ENCODE measurements at places on chromosomes 16 and 17.
A peak's percentile ranks its signal among the peaks of the same experiment; 100 is the strongest.

DNA sequence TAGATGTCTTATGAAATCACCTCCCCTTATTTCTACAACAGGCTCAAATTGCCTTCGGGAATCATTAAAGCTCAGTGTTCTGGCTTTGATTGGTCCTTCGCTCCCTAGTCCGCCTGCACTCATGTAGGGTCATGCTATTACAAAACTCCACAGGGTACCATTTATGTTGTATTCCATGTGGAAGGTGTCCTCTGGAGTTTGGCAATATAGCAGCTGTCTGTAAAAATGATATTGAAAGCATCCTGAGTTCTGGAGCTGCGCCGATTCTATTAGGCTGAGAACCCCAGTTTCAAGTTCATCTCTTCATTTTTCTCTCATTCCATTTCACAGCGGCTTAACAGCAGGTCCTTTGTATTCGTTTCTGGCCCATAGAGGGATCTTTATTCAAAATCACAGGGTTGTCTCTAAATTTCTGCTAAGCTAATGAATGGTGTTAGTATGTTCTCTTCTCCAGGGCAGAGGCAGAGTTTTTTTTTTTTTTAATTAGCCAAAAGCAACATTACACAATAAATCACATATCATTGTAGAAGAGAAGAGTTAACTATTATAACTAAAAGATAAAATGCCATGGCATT, 71.9 kb upstream of the TEKT1 start:
- DNase-seq, result no peak

DNA sequence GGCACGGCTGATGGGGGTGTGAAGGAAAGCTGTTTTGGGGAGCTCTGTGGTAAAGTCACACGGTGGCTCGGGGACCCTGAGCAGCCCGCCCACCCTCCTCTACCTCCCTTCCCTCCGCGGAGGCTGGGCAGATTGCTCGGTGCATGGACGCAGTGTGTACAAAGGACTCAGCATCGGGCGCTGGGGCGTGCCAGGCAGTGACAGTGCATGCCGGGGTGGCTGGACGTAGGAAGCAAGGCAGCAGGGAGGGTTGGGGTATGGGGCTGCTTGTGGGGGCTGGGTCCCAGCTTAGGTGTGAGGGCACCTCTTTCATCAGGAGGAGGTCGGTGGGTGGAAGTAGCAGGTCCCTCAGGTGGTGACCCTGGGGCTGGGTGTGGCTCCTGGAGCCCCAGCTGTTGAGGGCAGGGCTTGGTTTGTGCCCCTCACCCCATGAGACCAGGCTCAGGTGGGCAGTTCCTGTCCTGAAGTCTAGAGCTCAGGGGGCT, 159.9 kb upstream of the GSE1 start:
- DNase-seq, result no peak

- no peak for DNase-seq
Observed at GRCh38 chr17:65697661-65698060, 136.2 kb upstream of the AXIN2 start.

DNA sequence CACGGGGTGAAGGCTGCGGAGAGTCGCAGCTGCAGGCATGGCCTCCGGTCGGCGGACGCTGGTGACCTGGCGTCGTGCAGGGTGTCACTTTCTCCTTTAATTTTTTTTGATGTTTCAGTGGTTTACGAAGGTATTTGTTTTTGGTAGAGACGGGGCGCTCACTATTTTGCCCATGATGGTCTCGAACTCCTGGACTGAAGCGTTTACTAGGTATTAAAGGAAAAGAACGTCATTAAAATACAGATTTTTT, 17.1 kb downstream of the ZNF213 start:
- DNase-seq, result no peak

- DNase-seq, result no peak
Observed at GRCh38 chr16:58582971-58583765, 46.5 kb downstream of the CNOT1 start.

DNA sequence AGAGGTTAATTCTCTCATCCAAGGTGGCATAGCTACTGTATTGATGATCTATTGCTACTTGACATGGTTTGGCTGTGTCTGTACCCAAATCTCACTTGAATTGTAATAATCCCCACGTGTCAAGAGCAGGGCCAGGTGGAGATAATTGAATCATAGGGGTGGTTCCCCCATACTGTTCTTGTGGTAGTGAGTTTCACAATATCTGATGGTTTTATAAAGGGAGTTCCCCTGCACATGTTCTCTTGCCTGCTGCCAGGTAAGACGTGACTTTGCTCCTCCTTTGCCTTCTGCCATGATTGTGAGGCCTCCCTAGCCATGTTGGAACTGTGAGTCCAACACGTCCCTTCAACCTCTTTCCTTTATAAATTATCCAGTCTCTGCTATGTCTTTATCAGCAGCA, 22.9 kb upstream of the CPPED1 start:
- no peak for DNase-seq

- DNase-seq, result peak; percentile 74
Observed at GRCh38 chr16:47965439-47965838, 190.4 kb downstream of the ABCC12 start.

DNA sequence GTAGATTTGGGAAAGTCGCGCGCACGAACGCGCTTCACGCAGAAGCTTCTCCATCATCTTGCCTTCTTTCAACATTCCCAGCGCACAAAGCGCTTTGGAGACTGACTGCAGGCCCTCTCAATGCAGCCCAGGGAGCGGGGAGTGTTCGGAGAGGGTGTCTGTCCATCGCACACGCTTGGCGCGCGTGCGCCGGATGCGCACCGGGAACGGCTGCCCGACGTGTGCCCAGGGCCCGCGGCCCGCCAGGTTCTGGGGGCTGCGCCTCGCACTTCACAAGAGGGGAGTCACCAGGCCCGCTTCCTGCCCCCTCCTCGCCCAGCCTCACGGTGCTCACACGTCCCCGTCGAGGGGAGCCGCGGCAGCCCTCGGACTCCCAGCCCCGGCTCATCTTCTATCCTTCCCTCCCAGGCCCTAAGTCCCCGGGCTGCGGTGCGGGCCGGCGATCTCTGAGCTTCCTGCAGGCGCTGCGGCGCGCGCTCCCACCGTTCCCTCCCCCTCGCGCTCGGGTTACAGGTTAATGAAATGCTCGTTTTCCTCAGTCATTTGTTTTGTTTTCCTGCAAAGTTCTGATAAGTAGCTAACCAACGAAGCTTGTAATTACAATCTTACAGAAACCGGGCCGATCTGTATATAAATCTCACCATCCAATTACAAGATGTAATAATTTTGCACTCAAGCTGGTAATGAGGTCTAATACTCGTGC, 2.8 kb upstream of the IRX3 start:
- DNase-seq, result no peak

GRCh38 chr16:4639899-4640509, 15.4 kb downstream of the MGRN1 start:
- no peak for DNase-seq

GRCh38 chr17:28226563-28227315, 92.3 kb upstream of the TMEM97 start:
- DNase-seq, result no peak

GRCh38 chr17:83191388-83192160, 112.2 kb downstream of the METRNL start:
- DNase-seq, result no peak

DNA sequence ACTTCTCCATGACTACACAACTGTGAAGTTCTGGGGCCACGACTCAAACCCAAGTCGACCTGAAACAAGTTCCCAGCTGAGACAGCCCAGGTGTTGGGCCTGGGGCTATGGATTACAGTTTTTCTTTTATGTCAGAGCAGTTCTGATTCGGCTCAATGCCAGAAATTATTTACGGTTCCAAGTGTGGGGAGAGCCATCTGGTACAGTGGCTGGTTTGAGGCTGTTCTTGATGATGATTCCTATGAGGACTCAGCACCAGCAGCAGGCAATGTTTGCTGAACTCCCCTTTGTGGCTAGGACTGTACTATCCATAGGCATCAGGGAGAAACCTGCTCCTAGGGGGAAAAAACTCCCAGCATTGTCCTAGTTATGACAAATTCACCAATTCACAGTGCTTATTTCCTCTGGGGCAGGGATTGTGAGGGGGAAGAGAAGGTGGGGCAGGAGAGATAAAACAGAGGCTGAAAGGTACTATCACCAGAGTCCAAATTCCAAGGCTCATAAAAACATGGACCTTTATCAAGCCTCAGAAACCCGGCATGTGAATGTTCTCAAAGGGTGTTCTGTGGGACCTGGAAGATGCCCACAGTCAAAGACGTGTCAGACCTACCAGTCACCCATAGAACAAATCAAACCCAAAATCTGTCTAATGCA, 18.2 kb upstream of the CMTM4 start:
- peak; percentile 65 for DNase-seq

DNA sequence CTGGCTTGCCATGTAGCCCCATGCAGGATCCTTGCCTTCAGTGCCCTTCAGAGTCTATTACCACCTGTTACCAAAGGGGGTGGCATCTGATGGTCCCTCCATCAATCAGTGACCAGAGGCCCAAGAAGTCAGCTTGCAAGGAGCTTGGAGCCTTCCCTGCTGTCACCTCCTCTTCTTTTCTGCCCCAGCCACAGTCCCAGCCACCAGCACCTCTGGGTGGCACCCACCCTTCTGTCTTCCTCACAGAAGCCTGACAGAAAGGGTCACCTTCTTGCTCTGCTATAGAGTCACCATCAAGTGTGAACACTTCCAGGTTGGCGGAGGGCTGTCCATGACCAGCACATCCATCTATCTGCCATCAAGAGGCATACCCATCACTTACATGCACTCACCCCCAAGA, 203.2 kb downstream of the SALL1 start:
- DNase-seq, result no peak

DNA sequence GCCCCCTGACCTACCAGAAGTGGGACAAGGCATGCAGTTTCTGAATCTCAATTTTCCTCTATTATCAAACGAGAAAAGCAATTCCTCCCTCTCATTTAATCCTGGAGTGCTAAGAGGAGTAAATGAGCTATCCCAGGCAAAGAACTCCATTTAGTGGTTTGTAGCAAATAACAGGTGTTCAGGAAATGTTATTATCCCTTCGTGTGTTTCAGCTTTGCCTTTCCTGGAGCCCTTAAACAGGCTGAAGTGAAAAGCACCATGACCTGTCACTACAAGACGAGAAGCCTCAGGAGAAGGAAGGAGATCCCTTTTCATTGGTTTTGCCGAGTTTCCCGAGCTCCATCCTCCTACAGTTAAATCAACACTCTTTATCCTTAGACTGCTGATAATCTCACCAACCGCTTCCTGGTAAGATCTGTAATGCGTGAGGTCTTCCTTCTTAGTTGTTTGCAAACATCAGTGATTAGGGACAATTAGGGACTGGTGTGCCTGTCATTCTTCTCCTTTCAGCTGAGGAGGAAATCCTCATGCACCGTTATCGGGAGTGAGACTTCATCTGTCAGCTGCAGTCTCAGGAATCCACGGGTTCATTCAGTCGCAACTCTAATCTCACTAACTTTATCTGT, 30.8 kb upstream of the MYOCD start:
- DNase-seq, result no peak

DNA sequence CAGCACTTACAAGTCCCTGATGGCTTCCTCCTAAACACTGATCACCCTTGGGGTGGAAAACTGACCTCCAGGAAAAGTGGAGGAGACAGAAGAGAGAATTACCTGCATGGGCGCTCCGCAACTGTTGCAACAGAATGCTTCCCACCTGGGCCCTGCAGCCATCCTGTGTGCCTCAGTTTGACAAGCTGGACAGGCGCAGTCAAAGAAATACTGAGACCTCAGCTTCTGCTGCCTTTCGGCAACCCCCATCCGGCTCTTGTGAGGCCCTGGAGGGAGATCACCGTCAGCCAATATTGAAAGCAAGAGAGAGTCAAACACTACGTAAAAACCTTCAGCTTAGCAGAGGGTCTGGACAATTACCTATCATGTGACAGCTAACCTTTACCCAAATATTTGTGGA, 24.8 kb downstream of the SERPINF1 start:
- DNase-seq, result no peak

GRCh38 chr17:28716740-28717577, 709 bp downstream of the RAB34 start:
- peak; percentile 44 for DNase-seq
